ENCODE measurements at places on chromosomes 2 and 18. TPM values are rescaled to one million over a fixed set of nuclear protein-coding genes. Genes with fewer than 3 reads are reported as not detected.

- H3K27ac ChIP-seq = no peak overlapping the region
- no peaks in the 10 kb centered on the region for H3K27me3 ChIP-seq
- H3K4me3 ChIP-seq = no peak overlapping the region
- H3K4me1 ChIP-seq = no peaks in the 10 kb centered on the region
- no peak for DNase-seq
- no peaks in the 10 kb centered on the region for H3K36me3 ChIP-seq
These were observed 339.1 kb downstream of the TSN start for GRCh38 chr2:122094557-122094956.

DNA sequence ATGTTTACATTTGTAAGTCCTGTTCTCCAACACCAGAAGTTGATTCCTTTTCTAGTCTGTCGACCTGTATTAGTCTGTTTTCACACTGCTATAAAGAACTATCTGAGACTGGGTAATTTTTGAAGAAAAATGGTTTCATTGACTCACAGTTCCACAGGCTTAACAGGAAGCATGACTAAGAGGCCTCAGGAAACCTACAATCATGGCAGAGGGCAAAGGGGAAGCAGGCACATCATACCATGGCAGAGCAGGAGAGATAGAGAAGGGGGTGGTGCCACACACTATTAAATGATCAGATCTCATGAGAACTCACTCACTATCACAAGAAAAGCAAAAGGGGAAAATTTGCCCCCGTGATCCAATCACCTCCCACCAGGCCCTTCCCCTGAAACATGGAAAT lies 112.8 kb upstream of the MAP3K20 start:
- H3K4me3 ChIP-seq = no peak overlapping the region
- H3K36me3 ChIP-seq = no peaks in the 10 kb centered on the region
- H3K27me3 ChIP-seq = no peaks in the 10 kb centered on the region

DNA sequence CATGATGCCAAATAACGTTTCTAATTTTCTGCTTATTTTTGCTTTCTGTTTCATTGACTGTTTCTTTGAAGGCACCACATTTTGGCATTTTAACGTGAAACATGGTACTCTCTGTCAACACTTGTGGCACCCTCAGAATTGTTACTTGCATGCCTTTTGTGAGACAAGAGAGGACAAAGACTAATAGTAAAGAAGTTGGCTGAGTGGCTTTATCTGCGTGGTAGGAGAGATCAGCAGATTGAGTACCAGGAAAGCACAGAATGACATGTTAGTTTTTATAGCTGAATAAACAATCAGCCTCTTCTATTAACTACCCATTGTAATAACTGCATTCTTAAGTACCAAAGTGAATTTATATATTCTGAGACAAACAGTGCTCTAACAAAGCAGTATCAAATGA lies 8.6 kb downstream of the ZNF638 start:
- H3K4me3 ChIP-seq = no peak overlapping the region
- no peak overlapping the region for H3K27ac ChIP-seq
- peaks cover 25% of the 10 kb centered on the region for H3K4me1 ChIP-seq
- no peak for DNase-seq
- peaks cover 2% of the 10 kb centered on the region for H3K36me3 ChIP-seq
- no peaks in the 10 kb centered on the region for H3K27me3 ChIP-seq

GRCh38 chr18:35282353-35282752 lies 7.7 kb downstream of the ZSCAN30 start:
- no peaks in the 10 kb centered on the region for H3K27me3 ChIP-seq
- no peaks in the 10 kb centered on the region for H3K36me3 ChIP-seq
- no peak overlapping the region for H3K4me3 ChIP-seq
- no peak for DNase-seq

GRCh38 chr2:96117701-96118588 lies 1.6 kb upstream of the ADRA2B start:
- H3K4me1 ChIP-seq = no peaks in the 10 kb centered on the region
- no peak overlapping the region for H3K27ac ChIP-seq
- no peak for DNase-seq
- H3K4me3 ChIP-seq = no peak overlapping the region

DNA sequence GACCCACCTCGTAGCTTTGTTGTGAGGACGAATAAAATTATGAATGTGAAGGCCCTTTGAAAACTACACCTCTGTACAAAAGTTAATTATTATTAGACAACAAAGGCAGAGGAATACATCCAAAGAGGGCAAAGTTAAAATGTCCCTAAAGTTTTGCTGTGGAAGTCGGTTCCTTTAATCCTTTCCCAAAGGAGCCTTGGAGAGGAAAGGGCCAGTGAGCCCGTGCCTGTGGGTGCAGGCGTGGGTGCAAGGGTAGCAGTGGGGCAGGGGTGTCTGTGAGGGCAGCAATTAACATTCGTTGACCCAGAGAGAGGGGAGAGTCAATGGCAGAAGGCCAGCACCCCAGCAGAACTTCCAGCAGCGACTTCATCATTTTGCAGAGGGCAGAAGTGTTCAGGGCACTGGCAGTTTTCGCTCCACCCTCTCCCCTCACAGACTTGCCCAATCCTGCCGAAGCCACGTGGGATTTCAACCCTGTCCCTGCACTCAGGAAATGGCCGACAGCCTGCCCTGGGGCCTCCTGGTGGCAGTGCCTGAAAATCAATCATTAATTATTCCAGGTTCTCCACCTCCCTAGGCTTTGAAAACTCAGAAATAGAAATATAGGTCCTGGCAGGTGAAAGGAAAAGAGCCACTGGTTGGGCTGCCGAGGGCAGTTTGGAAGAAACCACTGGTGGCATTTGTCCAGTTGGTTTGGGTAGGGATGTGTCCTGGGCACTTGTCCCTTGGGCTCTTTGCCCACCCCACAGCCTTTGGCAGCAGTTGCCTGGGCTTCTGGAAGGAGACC lies 4.2 kb upstream of the PAX8 start:
- H3K36me3 ChIP-seq = no peaks in the 10 kb centered on the region
- peaks cover 10% of the 10 kb centered on the region for H3K27me3 ChIP-seq
- peak overlapping the region; percentile 72 for H3K27ac ChIP-seq
- peaks cover 19% of the 10 kb centered on the region for H3K4me1 ChIP-seq
- H3K4me3 ChIP-seq = no peak overlapping the region
- DNase-seq = peak; percentile 70

GRCh38 chr18:58649966-58650816 lies 21.1 kb upstream of the MALT1 start:
- no peaks in the 10 kb centered on the region for H3K36me3 ChIP-seq
- H3K4me3 ChIP-seq = no peak overlapping the region
- no peak for DNase-seq
- H3K27ac ChIP-seq = no peak overlapping the region

DNA sequence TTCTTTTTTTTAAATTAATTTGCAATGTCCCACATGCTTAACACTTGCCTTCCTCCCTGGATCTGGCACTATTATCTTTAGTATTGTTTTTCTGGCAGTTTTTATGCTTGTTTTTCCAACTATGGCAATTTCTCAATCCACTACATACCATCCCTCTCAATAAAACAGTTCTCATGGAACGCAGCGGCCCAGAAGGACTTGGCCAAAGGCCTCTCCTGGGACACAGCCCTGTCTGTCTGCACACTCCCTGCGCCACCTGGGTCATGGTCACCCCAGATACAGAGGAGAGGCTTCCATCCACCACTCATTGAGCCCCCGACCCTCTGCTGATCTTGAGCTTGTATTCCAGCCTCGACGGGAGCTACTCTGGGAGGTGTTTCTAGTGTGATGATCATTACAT lies 91.2 kb downstream of the TWIST2 start:
- no peak overlapping the region for H3K4me3 ChIP-seq
- DNase-seq = peak; percentile 19
- H3K27me3 ChIP-seq = no peaks in the 10 kb centered on the region
- no peaks in the 10 kb centered on the region for H3K36me3 ChIP-seq
- no peak overlapping the region for H3K27ac ChIP-seq

GRCh38 chr2:191642541-191642940 lies 35.4 kb upstream of the NABP1 start:
- H3K27ac ChIP-seq = no peak overlapping the region
- H3K36me3 ChIP-seq = no peaks in the 10 kb centered on the region
- no peak for DNase-seq
- no peaks in the 10 kb centered on the region for H3K27me3 ChIP-seq
- H3K4me1 ChIP-seq = peaks cover 54% of the 10 kb centered on the region
- no peak overlapping the region for H3K4me3 ChIP-seq

DNA sequence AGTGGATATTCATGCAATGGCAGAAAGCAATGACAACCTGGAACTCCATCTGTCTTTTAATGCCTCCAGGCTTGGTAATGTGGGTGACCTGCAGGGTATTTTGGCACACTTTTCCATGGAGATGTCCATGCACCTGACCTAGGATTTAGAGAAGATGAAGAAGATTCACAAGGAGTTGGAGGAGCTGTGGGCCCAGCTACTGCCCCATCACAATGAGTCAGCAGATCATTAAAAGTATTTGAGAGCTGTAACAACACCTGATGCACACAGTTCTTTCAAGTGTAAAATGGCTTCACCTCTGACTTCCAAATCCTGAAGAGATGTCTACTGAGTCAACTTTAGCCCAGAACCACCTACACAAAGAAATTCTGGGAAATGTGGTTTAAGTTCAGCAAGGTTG lies 22.1 kb upstream of the OSR1 start:
- no peaks in the 10 kb centered on the region for H3K36me3 ChIP-seq
- no peak overlapping the region for H3K27ac ChIP-seq
- no peaks in the 10 kb centered on the region for H3K27me3 ChIP-seq
- no peaks in the 10 kb centered on the region for H3K4me1 ChIP-seq
- H3K4me3 ChIP-seq = no peak overlapping the region

- no peak overlapping the region for H3K4me3 ChIP-seq
- H3K36me3 ChIP-seq = no peaks in the 10 kb centered on the region
- H3K4me1 ChIP-seq = no peaks in the 10 kb centered on the region
- no peaks in the 10 kb centered on the region for H3K27me3 ChIP-seq
These were observed 114.1 kb downstream of the GFPT1 start for GRCh38 chr2:69272803-69273471.

DNA sequence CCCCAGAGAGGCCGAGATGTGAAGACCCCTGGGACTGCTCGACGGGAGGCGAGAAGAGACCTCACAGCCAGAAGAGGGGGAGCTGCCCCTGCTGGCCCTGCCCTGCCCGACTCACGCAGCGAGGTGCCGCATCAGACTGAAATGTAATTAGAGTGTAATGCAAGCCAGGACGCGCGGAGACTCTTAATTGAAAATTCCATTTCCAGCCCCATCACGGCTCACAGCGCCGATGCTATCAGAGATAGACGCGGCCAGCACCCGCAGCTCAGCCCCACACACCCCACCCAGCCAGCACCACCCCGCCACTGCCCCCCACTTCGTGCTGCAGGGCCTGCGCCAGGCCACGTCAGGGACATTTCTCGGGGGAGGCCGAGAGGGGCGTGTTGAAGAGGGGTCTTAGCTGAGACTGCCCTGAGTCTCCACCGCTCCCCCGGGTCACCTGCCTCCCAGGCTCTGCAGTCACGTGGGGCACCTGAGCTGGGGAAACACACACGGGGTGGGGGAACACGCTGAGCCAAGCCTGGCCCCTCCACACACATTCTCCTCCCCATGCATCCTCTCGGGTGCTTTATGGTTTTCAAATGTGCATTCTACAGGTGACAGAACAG lies 78.1 kb downstream of the TEX51 start:
- H3K36me3 ChIP-seq = no peaks in the 10 kb centered on the region
- H3K27ac ChIP-seq = no peak overlapping the region
- no peak overlapping the region for H3K4me3 ChIP-seq
- no peak for DNase-seq
- H3K4me1 ChIP-seq = peaks cover 7% of the 10 kb centered on the region

DNA sequence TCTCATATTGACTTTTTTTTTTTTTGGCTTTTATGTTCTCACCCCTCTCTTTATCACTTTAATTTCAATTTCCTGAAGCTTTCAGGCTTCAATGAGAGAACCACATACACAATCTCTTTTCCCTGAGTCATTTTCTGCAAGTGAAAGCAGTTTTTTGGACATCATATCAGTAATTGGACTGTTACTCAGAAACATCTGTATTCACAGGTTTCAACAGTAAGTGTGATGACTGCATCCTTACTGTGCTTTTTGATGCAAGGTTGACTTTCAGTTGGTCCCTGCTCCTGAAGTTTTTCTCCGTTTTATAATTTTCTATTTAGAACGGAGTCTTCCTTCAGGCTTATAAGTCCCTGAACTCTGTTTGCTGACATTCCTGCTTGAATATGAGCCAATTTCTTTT lies 70.5 kb upstream of the CCBE1 start:
- H3K27me3 ChIP-seq = no peaks in the 10 kb centered on the region
- no peak overlapping the region for H3K4me3 ChIP-seq
- H3K36me3 ChIP-seq = no peaks in the 10 kb centered on the region
- no peak overlapping the region for H3K27ac ChIP-seq

- H3K27ac ChIP-seq = no peak overlapping the region
- no peaks in the 10 kb centered on the region for H3K27me3 ChIP-seq
- peaks cover 40% of the 10 kb centered on the region for H3K4me1 ChIP-seq
- DNase-seq = peak; percentile 43
These were observed 11.6 kb downstream of the TRIB2 start for GRCh38 chr2:12728221-12728777.

GRCh38 chr2:25131567-25132298 lies 36.6 kb downstream of the POMC start:
- H3K27ac ChIP-seq = no peak overlapping the region
- no peaks in the 10 kb centered on the region for H3K36me3 ChIP-seq
- peaks cover 13% of the 10 kb centered on the region for H3K4me1 ChIP-seq
- peak; percentile 65 for DNase-seq
- H3K4me3 ChIP-seq = no peak overlapping the region

GRCh38 chr18:6722690-6723089 lies 6.8 kb upstream of the ARHGAP28 start:
- no peak overlapping the region for H3K27ac ChIP-seq
- H3K4me3 ChIP-seq = no peak overlapping the region
- no peaks in the 10 kb centered on the region for H3K4me1 ChIP-seq
- no peaks in the 10 kb centered on the region for H3K27me3 ChIP-seq
- no peak for DNase-seq
- no peaks in the 10 kb centered on the region for H3K36me3 ChIP-seq

- H3K27ac ChIP-seq = no peak overlapping the region
- H3K27me3 ChIP-seq = no peaks in the 10 kb centered on the region
- no peak overlapping the region for H3K4me3 ChIP-seq
- H3K4me1 ChIP-seq = no peaks in the 10 kb centered on the region
- DNase-seq = no peak
- H3K36me3 ChIP-seq = no peaks in the 10 kb centered on the region
These were observed 211.5 kb downstream of the TMEM247 start for GRCh38 chr2:46690825-46691224.

Gene EVX2
- not detected for total RNA-seq

Gene LYPD6B
- 2.6 TPM for total RNA-seq

Gene ERMN
- 0.64 TPM for total RNA-seq

Gene ANKRD29
- 2.2 TPM for total RNA-seq

Gene LINC00305
- not detected for total RNA-seq

Gene HOXD13
- total RNA-seq = not detected

Gene MAB21L4
- 9.8 TPM for total RNA-seq

Gene MPP4
- not detected for total RNA-seq

Gene TTN
- 27.7 TPM for total RNA-seq

Gene AQP12A
- not detected for total RNA-seq

Gene INHA
- not detected for total RNA-seq
